ENCODE measurements at places on chromosomes 2 and 18. TPM values are rescaled to one million over a fixed set of nuclear protein-coding genes. Genes with fewer than 3 reads are reported as not detected.
A peak's percentile ranks its signal among the peaks of the same experiment; 100 is the strongest.

Gene KIF5C
- total RNA-seq, result 1.1 TPM

Gene ESPNL
- not detected for total RNA-seq

GRCh38 chr18:60892441-60892840 lies 440.8 kb upstream of the CDH20 start:
- no peaks in the 10 kb centered on the region for H3K27me3 ChIP-seq
- no peaks in the 10 kb centered on the region for H3K36me3 ChIP-seq
- H3K27ac ChIP-seq, result no peak overlapping the region
- H3K4me3 ChIP-seq, result no peak overlapping the region
- no peaks in the 10 kb centered on the region for H3K4me1 ChIP-seq

GRCh38 chr2:180644709-180645108 lies 335.7 kb upstream of the UBE2E3 start:
- no peaks in the 10 kb centered on the region for H3K27me3 ChIP-seq
- no peaks in the 10 kb centered on the region for H3K4me1 ChIP-seq
- no peak overlapping the region for H3K4me3 ChIP-seq
- H3K27ac ChIP-seq, result no peak overlapping the region
- no peaks in the 10 kb centered on the region for H3K36me3 ChIP-seq

DNA sequence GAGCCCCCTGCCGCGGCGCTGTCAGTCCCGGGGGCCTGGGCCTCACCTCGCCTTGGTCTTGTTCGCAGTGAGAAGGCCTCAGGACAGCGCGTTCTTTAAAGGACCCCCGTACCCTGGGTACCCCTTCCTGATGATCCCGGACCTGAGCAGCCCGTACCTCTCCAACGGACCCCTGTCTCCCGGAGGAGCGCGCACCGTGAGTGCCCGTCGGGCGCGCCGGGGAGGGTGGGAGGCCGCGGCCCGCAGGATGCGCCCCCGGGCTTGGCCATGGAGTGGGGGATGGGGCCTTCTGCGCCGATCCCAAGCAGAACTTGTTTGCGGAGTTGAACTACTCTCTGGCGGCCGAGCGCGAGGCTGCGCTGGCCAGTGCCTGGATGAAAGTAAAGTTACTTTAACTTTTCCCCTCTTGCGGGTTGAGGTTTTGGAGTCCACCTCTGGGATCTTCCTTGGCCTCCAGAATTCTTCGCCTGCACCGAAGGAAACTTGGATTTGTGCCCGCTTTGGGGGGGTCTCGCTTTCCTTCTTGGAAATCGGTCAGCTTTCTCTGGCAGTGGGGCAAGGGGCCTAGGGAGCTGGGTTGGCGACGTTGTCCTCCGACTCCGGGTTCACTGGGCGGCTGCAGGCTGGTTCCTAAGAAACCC lies 1.2 kb downstream of the TCF7L1 start:
- no peak for DNase-seq
- H3K36me3 ChIP-seq, result no peaks in the 10 kb centered on the region
- no peak overlapping the region for H3K27ac ChIP-seq
- peak overlapping the region; percentile 39 for H3K4me3 ChIP-seq
- H3K4me1 ChIP-seq, result peaks cover 21% of the 10 kb centered on the region

DNA sequence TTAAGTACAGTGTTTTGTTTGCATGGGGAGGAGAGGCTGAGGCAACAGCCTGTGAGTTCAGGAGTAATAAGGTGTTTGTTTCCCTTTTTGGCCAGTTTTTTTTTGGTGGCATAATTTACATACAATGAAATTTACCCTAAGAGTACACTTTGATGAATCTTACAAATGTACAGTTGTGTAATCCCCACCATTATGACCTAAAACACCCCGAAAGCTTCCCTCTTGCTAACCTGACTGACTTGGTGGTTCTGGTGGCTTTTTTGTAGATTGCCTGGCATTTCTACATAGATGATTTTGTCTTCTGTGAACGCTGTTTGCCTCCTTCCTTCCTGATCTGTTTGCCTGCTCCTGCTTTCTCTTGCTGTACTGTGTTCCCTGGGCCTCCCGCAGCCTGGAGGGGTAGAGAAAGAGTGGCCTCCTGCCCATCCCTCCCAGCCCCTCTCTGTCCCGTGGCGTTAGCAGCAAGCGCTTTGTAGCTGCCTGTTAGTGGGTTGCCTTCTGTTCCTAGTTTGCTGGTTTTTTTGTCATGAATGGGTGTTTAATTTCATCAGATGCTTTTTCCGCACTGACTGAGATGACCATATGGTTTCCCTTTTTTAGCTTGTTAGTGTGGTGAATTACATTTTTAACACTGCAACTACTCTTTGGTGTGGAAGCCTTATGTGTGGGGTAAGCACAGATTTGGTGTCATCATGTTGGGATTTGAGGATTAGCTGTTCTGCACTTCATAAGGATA lies 32.1 kb downstream of the ASAP2 start:
- H3K27me3 ChIP-seq, result no peaks in the 10 kb centered on the region
- no peak for DNase-seq
- H3K4me1 ChIP-seq, result peaks cover 21% of the 10 kb centered on the region
- no peak overlapping the region for H3K27ac ChIP-seq
- H3K4me3 ChIP-seq, result no peak overlapping the region

GRCh38 chr2:241584436-241584835 lies 25.9 kb downstream of the BOK start:
- H3K4me3 ChIP-seq, result no peak overlapping the region
- no peak for DNase-seq
- no peaks in the 10 kb centered on the region for H3K36me3 ChIP-seq
- no peaks in the 10 kb centered on the region for H3K27me3 ChIP-seq

DNA sequence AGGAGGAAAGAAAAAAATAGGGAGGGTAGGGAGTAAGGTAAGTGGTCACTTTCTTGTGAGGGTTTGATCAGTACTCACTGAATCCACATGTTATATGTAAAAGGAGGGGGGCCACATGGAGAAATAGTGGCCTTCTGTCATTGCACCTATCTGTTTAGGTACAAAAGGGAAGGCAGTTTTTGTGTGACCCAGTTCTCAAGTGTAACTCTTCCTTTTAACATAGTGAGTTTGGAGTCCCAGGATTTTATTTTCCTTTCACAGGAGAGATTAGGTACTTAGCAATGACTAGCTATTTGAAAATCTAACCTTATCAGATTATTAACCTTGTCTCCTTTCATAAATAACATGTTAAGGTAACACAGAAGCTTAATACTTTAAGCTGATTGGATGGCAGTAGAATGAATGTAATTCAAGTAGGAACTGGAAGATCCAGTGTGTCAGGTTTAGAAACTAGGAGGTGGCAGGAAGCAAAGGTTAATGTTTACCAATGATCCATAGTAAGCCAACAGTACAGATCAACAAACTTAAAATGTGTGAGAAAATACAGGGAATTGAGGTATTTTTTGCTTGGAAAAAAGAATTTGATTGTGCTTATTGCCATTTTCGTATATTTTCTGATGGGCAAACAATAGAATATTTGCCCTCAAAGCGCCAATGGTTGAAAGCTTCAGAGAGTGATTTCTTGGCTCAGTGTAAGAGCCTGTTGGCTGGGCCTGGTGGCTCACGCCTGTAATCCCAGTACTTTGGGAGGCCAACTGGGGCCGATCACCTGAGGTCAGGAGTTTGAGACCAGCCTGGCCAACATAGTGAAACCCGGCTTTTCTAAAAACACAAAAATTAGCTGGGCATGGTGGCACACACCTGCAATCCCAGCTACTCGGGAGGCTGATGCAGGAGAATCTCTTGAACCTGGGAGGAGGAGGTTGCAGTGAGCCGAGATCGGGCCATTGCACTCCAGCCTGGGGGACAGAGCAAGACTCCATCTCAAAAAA lies 11.3 kb downstream of the HNMT start:
- peaks cover 1% of the 10 kb centered on the region for H3K36me3 ChIP-seq
- H3K27me3 ChIP-seq, result no peaks in the 10 kb centered on the region
- no peak for DNase-seq
- peak overlapping the region; percentile 57 for H3K27ac ChIP-seq
- H3K4me1 ChIP-seq, result peaks cover 49% of the 10 kb centered on the region

GRCh38 chr2:106168657-106169056 lies 25.4 kb downstream of the UXS1 start:
- H3K4me1 ChIP-seq, result peaks cover 30% of the 10 kb centered on the region
- no peak overlapping the region for H3K27ac ChIP-seq
- no peaks in the 10 kb centered on the region for H3K36me3 ChIP-seq
- no peaks in the 10 kb centered on the region for H3K27me3 ChIP-seq
- no peak overlapping the region for H3K4me3 ChIP-seq
- DNase-seq, result no peak

DNA sequence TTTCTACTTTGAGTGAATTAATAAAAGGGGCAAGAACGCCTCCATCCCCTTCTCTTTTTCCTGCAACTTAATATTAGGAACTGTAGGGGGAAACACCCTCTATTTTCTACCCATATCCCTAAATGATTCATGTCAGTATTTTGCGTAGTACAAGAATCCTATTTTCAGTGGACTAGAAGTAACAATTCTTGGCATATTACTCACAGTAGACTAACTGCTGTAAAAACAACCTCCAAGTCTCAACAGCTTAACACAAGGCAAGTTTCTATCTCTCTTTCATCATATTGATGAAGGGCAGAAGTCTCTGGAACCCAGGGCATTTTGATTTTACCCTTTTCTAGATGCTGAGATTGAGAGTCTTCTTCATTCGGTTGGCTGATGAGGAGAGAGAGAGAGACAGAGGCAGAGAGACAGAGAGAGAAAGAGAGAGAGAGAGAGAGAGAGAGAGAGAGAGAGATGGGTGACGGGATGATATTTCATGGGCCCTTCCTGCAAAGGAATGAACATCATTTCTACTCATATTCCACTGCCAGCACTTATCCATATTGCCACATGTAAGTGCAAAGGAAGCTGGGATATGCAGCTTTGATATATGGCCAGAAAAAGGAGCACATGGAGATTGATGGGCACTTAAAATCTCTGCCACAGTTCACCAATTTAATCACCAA lies 481.6 kb downstream of the LPIN1 start:
- H3K4me3 ChIP-seq, result no peak overlapping the region
- no peak overlapping the region for H3K27ac ChIP-seq
- no peaks in the 10 kb centered on the region for H3K36me3 ChIP-seq
- no peaks in the 10 kb centered on the region for H3K27me3 ChIP-seq
- no peak for DNase-seq

DNA sequence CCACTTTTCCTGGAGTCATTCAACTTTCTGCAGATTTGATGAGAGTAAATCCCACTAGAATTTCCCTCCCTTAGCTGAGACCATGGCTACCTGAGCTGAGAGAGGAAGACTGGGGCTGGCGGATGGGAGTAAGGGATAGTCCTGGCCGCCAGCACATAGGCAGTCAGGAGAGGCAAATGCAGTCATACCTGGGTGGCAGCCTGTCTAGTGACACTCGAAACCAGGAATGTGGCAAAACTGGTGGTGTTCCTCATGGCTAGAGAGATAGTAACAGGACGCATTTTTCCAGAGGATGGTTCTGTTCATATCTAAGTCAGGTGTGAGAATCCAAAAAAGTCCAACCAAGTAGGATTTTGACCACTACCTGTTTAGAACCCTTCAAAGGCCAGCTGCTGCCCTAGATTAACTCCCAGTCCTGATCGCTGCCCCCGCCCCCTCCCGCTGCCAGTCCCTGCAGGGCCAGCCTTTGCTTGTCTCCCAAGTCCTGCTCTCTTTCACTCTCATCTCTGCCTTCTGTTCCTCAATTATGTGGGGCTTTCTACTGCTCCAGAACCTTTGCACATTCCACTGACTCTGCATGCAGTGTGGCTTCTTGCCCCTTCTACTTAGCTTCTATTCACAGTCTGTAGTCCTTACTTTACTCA lies 17.4 kb upstream of the SCG2 start:
- H3K27ac ChIP-seq, result no peak overlapping the region
- peaks cover 14% of the 10 kb centered on the region for H3K4me1 ChIP-seq
- peak; percentile 16 for DNase-seq
- no peak overlapping the region for H3K4me3 ChIP-seq
- H3K36me3 ChIP-seq, result no peaks in the 10 kb centered on the region

DNA sequence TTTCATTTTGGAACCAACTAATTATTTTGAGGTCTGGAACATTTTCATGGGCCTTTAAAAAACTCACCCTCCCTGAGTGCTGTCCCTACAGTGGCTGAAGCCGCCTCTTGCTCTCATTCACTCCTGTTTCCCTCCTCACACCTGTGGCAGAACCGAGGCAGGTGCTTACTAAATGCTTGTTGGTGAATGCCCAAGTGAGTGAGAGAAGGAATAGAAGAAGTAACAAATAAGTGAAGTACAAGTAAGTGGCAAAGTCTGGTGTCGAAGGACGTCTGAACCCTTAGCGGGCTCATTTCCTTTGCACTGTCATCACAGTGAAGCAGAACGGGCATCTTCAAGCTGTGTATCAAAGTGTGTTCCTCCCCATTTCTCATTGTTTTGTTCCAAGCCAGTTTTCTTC lies 135.2 kb downstream of the RHBDD1 start:
- no peak for DNase-seq
- no peak overlapping the region for H3K4me3 ChIP-seq
- H3K27ac ChIP-seq, result no peak overlapping the region
- H3K4me1 ChIP-seq, result no peaks in the 10 kb centered on the region

DNA sequence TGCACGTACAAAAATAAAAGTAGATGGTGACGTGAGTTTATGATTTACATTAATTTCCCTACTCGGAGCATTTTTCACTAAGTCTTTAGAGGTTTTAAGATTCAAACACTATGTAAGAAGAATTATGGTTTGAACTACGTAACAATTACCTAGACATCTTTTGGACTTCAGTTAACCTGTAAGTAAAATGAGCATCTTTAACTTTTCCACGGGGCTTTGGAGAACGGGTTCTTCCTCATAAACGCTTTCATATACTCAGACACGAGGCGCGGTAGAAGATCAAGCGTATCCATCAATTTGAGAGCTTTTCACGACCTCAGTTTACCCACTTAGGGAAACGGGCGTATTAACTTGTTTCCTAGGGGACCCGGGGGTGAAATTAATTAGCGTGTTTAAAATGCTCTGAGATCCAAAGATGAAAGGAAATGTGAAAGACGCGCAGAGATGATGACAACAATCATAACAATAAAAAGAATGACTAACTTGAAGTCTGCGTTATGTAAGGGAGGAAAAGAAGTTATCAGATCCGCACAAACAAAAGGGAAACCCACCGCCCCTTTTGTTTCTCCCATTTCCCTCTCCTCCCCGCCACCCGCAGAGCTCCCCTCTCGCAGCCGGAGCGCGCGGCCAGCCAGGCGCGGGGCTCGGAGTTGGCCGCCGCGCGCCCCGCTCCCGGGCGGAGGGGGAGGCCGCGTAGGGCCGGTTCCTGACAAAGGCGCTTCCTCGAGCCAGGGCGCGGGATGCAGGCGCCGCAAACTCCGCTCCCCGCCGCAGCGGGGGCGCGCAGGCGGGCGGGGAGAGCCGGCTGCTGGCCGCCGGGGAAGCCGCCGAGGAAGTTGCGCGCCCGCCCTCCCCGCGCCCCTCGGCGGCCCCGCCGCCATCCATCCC lies 807 bp downstream of the PELI1 start:
- H3K36me3 ChIP-seq, result no peaks in the 10 kb centered on the region
- H3K27ac ChIP-seq, result peak overlapping the region; percentile 81
- peak; percentile 59 for DNase-seq
- no peaks in the 10 kb centered on the region for H3K27me3 ChIP-seq
- peak overlapping the region; percentile 100 for H3K4me3 ChIP-seq
- H3K4me1 ChIP-seq, result peaks cover 25% of the 10 kb centered on the region

GRCh38 chr2:133837441-133838094 lies 269.3 kb upstream of the NCKAP5 start:
- H3K4me1 ChIP-seq, result no peaks in the 10 kb centered on the region
- no peaks in the 10 kb centered on the region for H3K27me3 ChIP-seq
- DNase-seq, result no peak
- no peak overlapping the region for H3K4me3 ChIP-seq
- no peaks in the 10 kb centered on the region for H3K36me3 ChIP-seq

- no peak overlapping the region for H3K27ac ChIP-seq
- H3K36me3 ChIP-seq, result no peaks in the 10 kb centered on the region
- no peaks in the 10 kb centered on the region for H3K27me3 ChIP-seq
- no peak for DNase-seq
Measured at GRCh38 chr2:237912271-237913192, 53.1 kb downstream of the RAMP1 start.

Measured in Caco-2 (cell line).